ENCODE measurements at places on chromosomes 7 and 10.

- DNase-seq = no peak
Measured at GRCh38 chr10:5555021-5555510, 30.3 kb downstream of the CALML3 start.

DNA sequence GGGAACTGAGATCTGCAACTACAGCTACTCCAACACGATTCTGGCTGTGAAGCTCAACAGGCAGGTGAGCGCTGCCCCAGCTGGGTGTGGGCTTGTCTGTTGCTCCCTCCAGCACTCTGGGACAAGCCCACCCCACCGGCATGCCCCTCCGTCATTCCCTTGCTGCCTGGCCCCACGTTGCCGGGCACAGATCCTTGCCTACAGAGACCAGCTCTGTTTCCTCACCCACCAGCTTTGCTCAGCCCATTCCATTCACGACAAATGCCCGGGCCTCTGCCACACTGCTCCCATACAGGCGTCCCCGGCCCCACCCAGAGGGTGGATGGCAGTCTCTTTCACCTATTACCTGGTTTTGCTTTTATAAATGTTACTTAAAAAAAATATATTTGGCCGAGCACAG, 24.6 kb downstream of the WIPI2 start:
- no peak for DNase-seq

DNA sequence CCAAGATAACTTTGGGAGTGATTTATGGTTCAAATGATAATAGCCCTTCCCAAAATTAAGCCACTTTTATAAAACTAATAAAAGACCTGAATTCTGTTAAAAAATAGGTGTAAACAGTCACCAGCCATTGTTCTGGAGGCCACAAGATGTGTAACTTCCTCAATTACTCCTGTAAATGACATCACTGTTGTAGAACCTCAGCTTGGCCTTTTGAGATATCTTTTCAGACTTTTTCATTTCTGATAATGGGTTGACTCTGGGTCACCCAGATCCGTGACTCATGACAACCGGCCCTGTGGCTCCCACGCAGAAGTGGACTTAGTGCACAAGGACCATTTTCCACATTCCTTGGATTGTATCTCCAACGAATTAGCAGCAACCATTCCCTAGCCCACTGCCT, 106.6 kb downstream of the DKK1 start:
- DNase-seq = no peak

DNA sequence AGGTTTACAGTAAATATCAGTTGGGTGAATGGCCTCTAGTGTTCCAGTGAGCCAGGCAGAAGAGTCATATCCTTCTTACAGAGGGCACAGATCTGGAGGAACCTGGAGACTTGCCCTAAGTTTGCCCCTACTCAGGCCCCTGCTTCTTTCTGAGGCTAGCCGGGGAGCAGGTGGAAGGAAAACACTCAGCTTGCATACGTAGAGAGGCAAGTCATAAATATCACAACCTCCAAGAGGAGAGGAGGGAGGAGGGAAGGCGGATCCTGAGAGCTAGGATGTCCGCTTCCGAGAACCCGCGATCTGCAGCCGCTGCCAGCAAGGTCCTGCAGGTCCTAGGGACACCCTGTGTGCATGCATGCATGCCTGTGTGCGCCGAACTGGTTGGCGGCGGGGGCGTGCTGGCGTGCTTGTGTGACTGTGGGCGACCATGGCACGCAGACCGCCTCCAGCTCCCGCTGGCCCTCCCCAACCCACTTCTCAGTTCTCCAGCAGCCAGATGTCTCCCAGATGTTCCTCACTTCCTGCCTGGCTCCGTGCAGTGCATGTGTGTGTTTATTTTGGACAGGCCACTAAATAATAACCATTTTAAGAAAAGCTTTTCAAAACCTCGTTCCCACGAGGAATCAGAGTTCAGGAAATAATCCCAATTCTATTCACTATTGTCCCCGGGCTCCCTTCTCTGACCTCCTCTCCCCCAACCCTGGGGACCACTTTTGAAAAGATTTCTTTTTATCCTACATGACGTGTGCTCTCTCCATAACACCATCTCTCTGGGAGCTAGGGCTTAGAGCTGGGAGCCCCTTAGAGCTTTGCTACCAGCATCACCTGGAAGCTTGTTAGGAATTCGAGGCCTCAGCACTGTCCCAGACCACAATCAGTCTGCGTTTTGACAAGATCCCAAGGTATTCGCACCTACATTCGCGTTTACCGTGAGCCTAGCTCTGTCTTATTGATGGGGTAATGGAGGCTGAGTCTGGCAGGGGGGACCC, 32.4 kb downstream of the UNC5B start:
- DNase-seq = no peak

GRCh38 chr7:106345421-106346166, 60.8 kb upstream of the NAMPT start:
- no peak for DNase-seq

GRCh38 chr10:47022311-47023131, 111.3 kb downstream of the PTPN20 start:
- DNase-seq = no peak

DNA sequence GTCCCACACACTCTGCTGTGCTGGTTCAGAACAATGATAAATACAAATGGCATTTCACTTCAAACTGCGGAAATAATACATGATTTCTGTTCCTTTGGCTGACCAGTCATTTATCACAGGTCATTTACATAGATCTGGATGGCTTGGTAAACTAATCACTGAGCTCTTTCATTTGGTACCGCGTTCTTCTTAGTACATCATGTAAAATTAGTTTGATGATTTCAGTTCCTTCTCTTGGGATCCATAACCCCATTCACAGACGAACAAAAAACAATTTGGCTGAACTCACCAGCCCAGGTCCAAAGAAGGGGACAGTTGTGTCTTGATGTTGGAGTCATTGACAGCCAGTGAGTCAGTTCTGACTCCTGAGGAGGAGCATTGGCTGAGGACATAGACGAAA, 689.8 kb downstream of the INHBA start:
- DNase-seq = no peak

DNA sequence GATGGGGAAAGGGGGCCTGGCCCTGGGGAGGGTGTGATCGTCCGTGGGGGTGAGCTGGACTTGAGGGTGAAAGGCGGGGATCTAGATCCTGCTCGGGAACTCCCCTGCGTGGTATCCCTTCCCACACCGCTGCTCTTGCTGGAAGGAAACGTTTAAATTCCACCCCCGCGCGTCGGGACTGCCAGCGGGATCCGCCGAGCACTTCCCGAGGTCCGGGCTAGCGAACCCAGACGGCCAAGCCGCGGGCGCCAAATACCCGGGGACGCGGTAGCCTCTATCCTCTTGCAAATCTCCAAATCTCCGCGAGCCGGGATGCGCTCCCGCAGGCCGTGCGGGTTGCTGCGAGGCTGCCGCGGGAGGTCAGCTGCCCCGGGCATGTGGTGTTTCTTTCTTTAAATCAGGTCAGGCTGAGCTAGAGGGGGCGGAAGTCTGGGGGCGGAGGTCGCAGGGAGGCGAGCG, 904 bp downstream of the NPTX2 start:
- no peak for DNase-seq

- no peak for DNase-seq
Measured at GRCh38 chr7:97801108-97801507, 69.2 kb downstream of the TAC1 start.

DNA sequence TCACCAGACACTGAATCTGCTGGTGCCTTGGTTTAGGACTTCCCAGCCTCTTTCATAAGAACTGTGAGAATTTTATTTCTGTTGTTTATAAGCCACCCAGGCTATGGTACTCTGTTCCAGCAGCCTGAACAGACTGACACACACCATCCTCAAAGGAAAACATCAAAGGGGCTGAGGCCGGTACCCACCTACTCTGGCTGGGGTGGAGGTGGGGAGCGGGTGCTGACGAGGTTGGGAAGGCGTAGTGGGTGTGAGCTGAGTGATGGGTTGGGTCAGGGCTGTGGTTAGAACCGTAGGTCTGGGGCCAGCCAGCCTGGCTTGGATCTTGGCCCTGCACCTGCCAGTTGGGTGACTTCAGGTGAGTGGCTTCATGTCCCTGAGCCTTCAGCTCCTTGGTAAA, 136.3 kb downstream of the SH3PXD2A start:
- no peak for DNase-seq
